ENCODE measurements at places on chromosomes 2 and 18.

DNA sequence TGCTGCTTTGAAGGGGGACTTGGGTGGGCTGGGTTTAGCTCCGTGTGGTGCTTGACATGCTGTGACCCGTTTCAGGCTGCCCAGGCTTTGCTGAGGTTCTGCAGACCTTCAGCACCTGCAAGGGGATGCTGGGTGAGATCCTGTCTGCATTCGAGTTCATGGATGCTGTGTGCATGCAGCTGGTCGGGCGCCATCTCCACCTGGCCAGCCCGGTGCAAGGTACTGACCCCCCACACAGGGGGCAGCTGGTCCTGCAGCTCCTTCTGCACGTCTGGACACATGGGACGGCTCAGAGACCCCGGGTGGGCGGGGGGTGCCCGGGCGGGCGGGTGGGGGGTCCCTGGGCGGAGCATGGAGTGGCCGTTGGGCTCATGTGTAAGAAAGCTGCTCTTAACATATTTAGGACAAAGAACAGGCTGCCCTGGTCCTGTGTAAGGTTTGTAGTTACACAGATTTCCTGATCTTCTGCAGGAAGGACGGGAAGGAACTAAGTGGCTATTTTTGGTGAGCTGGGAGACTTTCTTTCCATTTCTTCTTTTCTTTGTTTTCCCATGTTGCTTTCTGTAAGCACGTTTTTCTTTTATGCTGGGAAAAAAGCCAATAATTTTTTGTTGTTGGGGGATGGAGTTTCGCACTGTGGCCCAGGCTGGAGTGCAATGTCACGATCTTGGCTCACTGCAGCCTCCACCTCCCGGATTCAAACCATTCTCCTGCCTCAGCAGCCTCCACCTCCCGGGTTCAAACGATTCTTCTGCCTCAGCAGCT, 15.8 kb downstream of the D2HGDH start:
- no peak for DNase-seq
- H3K4me1 ChIP-seq = no peaks in the 10 kb centered on the region
- H3K27ac ChIP-seq = peak overlapping the region; percentile 30
- peaks cover 52% of the 10 kb centered on the region for H3K36me3 ChIP-seq
- no peak overlapping the region for H3K4me3 ChIP-seq

- H3K4me1 ChIP-seq = no peaks in the 10 kb centered on the region
- no peak for DNase-seq
- H3K36me3 ChIP-seq = no peaks in the 10 kb centered on the region
- peaks cover 13% of the 10 kb centered on the region for H3K27me3 ChIP-seq
These were observed 50.0 kb downstream of the DPYSL5 start for GRCh38 chr2:26897807-26898479.

- H3K27ac ChIP-seq = no peak overlapping the region
- H3K4me3 ChIP-seq = no peak overlapping the region
- H3K27me3 ChIP-seq = no peaks in the 10 kb centered on the region
These were observed 44.1 kb downstream of the ZNF385B start for GRCh38 chr2:179817181-179817841.

- no peak overlapping the region for H3K27ac ChIP-seq
- H3K4me3 ChIP-seq = no peak overlapping the region
- H3K27me3 ChIP-seq = no peaks in the 10 kb centered on the region
- DNase-seq = no peak
These were observed 10.3 kb upstream of the IL1R2 start for GRCh38 chr2:101981504-101981903.

DNA sequence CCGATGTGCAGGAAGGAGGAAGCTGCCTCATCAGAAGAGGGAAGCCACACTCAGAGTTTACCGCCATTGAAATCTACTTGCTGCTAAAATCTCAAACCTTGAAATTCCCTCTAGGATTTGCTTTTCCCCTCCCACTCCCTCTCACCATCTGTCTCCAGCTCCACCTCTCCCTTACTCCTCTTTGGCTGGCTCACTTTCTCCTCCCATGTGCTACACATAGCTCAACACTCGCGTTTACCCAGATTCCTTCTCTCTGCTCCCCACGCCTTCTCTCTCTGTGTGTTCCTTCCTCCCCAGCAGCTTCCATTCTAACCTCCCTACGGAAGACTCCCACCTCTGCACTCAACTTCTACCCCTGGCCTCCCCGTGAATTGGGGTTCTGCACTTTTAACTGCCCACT, 143.1 kb downstream of the DNER start:
- H3K4me1 ChIP-seq = peaks cover 12% of the 10 kb centered on the region
- DNase-seq = no peak
- no peak overlapping the region for H3K27ac ChIP-seq
- no peak overlapping the region for H3K4me3 ChIP-seq
- peaks cover 34% of the 10 kb centered on the region for H3K36me3 ChIP-seq

GRCh38 chr2:2266699-2267449, 64.2 kb downstream of the MYT1L start:
- no peak for DNase-seq
- H3K4me3 ChIP-seq = no peak overlapping the region
- peaks cover 50% of the 10 kb centered on the region for H3K27me3 ChIP-seq
- peaks cover under 1% of the 10 kb centered on the region for H3K4me1 ChIP-seq
- H3K36me3 ChIP-seq = no peaks in the 10 kb centered on the region
- no peak overlapping the region for H3K27ac ChIP-seq

All from MCF 10A (cell line).